ENCODE measurements at places on chromosomes 2 and 18. TPM values are rescaled to one million over a fixed set of nuclear protein-coding genes. Genes with fewer than 3 reads are reported as not detected.
A peak's percentile ranks its signal among the peaks of the same experiment; 100 is the strongest.

RUFY4 gene
- not detected for total RNA-seq

YES1 gene
- 34.1 TPM for total RNA-seq

REG3G gene
- not detected for total RNA-seq

DYNAP gene
- total RNA-seq: not detected

ASB18 gene
- not detected for total RNA-seq

- peak; percentile 33 for DNase-seq
Observed at GRCh38 chr2:95076705-95077529, 44.7 kb downstream of the MRPS5 start.

GRCh38 chr2:103594823-103595222, 833.0 kb downstream of the TMEM182 start:
- no peak for DNase-seq
